ENCODE measurements at places on chromosomes 11 and 22.

DNA sequence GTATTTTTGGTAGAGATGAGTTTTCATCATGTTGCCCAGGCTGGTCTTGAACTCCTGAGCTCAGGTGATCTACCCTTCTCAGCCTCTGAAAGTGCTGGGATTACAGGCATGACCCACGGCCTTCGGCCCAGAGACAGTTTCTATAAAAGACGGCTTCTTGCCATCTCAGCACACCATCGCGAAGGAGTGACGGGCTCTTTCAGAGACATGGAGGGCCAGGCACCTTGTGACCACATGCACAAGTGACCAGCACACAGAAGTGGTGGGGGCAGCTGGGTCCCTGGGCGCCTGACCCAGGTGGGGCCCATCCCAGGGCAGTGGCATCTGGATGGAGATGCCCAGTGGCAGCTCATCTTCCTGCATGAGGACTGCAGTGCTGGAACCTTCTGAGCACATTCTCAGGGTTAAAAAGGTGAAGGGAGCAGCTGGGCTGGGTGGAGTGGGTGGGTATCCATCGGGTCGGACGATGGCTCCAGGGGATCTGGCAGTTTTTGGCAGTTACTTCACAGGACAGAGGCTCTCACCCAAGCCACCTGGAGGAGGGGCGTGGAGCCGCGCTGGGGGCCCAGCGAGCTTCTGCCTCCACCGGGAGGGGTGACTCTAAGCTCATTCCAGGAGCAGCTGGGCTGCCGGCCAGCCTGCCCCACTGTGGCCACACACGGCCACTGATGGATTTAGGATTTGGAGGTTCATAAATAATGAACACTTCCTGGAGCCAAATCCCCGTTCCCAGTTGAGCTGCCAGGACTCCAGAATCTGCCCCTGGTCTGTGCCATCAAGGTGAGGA, 373.0 kb downstream of the CTTN start:
- DNase-seq = no peak

- DNase-seq = no peak
Observed at GRCh38 chr22:25002241-25002985, 49.9 kb downstream of the KIAA1671 start.

GRCh38 chr22:46308283-46308988, 11.8 kb downstream of the GTSE1 start:
- no peak for DNase-seq

DNA sequence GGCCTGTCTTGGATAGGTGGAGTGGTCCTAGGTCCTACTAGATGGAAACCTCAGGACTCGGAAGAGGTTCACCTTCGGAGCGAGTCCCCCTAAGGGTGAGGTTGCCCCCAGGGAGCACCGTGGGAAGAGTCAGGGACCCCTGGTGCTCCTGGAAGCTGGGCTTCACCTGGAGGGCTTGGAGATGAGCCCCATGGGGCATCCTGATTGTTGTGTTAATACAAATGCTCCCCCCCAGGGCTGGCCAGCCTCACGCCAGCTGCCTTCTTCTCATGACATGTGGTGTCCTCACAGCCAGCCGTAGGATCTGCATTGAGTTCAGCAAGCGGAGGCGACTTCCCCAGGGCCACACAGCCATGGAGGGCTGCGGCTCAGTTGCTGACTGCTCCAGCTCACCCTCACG, 1487.5 kb downstream of the BRD1 start:
- no peak for DNase-seq

GRCh38 chr11:2886936-2887335, 1.4 kb upstream of the CDKN1C start:
- no peak for DNase-seq

GRCh38 chr11:65524014-65524740, 706 bp upstream of the SCYL1 start:
- DNase-seq = no peak

DNA sequence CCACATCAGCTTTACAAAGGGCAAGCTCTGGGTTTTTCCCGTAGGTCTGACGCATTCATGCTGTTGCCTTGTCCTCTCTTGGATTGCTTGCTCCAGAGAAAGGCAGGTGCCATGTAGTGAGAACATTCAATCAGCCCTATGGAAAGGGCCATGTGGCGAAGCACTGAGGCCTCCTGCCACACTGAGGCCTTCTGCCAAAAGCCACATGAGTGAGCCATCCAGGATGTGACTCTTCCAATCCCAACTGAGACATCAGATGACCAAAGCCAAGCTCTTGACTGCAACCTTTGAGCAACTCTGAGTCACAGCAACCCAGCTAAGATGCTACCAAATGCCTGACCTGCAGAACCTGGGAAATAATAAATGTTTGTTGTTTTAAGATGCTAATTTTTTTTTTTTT, 9.0 kb upstream of the PANX3 start:
- no peak for DNase-seq

- no peak for DNase-seq
Observed at GRCh38 chr11:8810540-8811301, 100.3 kb upstream of the AKIP1 start.

- no peak for DNase-seq
Observed at GRCh38 chr22:37254867-37255233, 10.8 kb upstream of the RAC2 start.

DNA sequence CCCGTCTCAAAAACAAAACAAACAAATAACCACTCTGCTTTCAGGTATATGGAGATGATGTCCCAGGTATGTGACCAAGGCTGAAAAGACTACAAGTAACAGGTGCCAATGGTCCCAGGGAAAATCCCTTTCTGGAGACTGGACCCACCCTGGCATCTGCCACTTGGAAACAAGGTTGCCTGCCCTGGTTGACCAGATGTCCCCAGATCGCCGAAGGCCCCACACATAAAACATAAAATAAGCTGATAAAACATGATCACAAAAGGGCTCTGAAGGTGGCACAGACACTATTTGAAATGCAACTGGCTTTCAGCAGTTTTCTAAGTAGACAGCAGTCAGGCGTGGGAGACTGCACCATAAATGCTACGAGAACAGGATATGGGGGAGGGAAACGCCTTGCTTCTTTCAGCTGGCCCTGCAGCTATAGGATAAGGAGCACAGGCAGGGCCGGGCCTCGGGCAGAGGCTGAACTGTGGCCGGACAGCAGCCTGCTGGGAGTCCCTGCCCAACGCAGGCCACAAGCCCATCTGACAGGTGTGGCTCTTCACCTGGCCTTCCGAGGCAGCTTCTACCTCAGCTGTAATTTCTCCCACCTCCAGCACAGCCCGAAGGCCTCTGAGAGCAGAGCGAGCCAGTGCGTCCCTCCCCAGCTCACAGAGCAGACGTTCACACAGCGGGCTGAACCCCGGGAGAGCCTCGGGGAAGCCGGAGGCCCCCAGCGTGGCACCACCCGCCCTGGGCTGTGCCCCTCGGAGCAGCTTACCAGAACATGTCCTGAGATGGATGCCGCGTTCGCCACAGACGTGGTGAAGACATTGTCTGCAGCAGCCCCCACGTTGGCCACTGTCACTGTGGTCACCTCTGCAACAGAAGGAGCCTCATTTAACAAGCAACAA, 4.0 kb downstream of the DEAF1 start:
- no peak for DNase-seq

- DNase-seq = no peak
Observed at GRCh38 chr22:27127911-27128310, 470.5 kb downstream of the MIAT start.

DNA sequence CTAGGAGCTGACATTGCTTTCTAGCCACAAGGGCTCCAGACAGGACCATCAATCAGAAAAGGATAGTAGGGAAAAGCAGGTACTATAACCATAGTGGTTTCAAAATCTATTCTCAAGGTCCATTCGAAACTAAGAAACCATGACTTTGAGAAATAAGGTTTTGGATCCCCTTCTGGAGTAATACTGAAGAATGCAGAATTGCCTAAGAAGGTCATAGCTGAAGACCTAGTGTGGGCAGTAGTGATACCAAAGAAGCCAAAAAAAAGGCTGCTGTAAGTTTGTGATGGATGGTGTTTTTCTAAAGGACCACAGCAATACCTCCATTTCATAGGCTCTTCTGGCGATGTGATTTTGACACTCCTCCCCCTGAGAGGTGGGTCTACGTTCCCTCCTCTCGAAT, 163.1 kb downstream of the MAML2 start:
- DNase-seq = no peak

DNA sequence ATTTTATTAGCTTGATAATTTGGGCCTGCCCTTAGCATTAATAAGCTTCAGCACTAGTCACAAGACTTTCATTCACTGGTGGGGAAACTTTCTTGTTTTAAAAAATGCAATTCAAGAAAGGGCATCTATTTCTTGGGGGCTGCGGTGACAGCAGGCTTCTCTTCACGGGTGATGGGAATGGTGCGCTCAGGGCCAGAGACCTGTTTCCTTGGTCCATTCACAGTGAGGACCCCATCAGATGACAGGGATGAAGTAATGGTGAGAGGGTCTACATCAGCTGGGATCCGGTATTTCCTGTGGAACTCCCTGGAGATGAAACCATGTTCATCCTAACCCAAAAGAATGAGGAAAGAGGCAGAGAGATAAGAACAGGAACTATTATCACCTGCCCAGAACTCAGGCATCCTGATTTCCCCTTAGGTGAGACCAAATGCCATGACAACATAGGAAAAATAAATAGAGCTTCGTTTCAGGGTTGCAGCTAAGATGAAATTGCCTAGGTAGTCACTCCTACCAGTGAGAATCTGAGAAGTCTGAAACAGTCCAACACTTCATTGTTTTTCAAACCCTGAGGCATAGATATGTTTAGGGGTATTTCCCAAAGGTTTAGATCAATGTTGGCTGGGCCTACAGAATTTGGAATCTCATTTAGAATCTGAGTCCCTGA, 2.8 kb downstream of the CRYAB start:
- no peak for DNase-seq

DNA sequence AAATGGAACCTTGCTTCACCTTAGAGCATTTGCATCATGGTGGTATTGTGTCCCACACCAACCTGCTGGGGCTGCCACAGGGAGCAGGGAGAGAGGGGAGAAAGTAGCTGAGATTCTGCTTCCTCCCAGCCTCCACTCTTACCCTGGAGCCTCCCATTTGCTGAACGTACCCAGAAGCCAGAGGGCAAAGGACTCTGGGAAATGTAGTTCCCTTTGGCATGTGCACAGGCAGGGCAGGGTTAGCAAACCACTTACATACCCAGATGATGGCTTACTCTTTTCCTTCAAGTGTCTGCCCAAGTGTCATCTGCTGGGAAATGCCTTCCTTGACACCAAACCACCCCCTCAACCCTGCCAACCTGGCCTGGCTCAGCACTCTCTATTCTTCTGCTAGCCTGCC, 16.9 kb downstream of the SMIM38 start:
- DNase-seq = no peak

DNA sequence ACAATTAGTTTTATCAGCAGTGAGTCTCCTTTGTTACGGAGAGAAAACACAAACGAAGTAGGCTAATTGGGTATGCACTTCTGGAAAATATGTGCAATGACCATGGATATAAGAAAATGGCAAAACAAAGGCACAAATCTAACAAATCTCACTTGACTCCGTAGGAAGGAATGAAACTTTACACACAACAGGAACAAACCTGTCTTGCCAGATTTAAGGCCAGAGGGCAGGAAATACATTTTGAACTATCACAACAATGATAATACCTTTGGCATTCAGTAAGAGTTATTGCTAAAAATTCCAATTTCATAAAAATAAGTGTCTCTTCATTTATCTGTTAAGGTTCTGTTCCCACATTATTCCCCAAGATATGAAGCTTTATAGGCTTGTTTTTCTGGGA, 36.6 kb downstream of the SLC25A17 start:
- DNase-seq = no peak

DNA sequence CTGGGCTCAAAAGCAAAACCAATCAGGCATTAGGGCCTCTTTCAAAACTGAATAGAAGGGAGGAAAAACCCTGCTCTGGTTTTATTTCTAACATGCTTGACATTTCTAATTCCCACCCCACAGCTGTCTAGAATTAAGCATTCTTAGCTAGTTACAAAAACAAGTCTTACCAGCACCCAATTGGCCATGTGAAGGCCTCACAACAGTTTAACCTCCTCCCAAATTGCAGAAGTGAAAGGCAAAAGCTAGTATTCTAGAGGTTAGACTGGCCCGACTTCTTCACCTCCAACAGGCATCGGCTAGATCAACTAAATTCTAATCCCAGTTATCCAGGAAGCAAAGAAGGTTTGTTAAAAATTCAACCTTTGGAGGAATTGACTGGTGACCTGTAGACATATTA, 6.5 kb downstream of the SF1 start:
- DNase-seq = no peak

DNA sequence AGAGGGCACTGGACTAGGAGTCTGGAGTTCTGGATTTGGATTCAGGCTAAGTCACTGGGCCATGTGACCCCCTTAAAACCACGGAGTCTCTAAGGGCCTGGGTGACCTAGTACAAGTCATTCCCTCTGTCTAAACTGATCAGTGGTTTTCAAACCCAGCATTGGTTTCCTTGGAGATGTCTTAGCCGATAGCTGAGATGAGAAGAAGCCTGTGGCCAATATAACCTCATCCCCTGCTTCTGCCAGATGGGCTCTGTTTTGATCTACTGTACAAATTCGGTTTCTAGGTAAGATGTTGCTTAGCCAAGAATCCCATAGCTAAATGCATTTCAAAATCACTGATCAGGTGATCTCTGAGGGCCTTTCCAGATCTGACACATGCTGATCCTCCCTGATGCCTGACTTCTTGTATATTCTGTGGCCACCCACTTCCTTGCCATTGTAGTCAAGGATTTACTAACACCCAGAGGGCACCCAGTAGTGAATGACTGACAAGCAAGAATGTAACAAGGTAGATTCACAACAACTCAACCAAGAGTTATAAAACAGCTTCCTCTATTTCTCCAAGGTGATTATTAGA, 53.1 kb downstream of the GALNT18 start:
- DNase-seq = no peak
